ENCODE measurements at places on chromosomes 11 and 22.

GRCh38 chr11:28245131-28245530, 136.9 kb downstream of the METTL15 start:
- DNase-seq: no peak

GRCh38 chr11:58578136-58578634, 678 bp upstream of the ZFP91 start:
- peak; percentile 78 for DNase-seq

- DNase-seq: no peak
Observed at GRCh38 chr11:64501500-64502427, 89.3 kb upstream of the SLC22A12 start.

- DNase-seq: no peak
Observed at GRCh38 chr11:14418801-14419417, 59.9 kb upstream of the RRAS2 start.

- DNase-seq: no peak
Observed at GRCh38 chr11:120432056-120433018, 79.2 kb upstream of the GRIK4 start.

DNA sequence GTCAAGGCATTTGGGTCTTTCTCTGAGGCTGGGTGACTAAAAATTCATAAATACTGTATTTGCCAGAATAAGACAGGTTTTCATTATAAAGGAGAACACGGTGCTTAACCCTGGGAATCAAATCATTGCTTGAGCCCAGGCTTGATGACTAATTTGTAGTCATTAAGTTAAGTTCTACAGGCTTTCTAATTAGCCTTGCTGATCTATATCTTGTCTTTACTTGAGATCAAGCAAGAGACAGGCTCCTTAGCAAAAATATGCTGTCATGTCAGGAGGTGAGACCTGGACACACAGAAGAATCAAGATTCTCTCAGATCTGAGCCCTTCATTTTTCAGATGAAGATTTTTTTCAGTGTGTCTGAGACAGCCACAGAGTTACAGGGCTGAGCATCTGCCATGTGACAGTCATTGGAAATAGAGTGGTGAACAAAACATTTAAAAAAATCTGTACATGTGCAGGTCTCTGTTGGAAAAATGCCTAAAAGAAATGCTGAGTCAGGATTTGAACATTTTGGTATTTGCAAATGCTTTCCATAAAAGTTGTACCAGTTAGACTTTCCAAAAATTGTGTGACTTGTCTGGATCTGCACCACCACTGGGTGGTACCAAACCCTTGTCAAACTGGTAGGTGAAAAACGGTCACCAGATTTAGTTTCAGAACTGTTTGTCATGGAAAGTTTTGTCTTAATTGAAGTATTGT, 14.6 kb downstream of the ACAT1 start:
- DNase-seq: no peak

GRCh38 chr11:71338801-71339395, 86.5 kb upstream of the SHANK2 start:
- DNase-seq: no peak

DNA sequence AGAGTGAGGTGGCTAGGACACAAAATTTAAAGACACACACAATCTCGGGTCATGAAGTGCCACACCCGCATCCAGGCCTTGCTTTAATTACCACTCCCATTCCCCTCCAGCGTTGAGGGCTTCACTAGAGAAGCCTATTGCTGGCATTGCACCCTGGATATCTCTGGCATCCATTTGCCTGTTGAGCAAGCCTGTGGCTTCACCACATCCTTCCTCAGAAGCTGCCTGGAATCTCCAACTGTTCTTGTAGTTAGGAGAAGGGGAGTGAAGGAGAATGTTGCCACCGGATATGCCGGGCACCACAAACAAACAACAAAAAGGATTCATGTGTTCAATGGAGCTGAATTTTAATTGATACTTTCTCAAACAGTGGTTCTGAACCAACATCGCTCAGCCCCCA, 34.4 kb upstream of the RCN1 start:
- no peak for DNase-seq

DNA sequence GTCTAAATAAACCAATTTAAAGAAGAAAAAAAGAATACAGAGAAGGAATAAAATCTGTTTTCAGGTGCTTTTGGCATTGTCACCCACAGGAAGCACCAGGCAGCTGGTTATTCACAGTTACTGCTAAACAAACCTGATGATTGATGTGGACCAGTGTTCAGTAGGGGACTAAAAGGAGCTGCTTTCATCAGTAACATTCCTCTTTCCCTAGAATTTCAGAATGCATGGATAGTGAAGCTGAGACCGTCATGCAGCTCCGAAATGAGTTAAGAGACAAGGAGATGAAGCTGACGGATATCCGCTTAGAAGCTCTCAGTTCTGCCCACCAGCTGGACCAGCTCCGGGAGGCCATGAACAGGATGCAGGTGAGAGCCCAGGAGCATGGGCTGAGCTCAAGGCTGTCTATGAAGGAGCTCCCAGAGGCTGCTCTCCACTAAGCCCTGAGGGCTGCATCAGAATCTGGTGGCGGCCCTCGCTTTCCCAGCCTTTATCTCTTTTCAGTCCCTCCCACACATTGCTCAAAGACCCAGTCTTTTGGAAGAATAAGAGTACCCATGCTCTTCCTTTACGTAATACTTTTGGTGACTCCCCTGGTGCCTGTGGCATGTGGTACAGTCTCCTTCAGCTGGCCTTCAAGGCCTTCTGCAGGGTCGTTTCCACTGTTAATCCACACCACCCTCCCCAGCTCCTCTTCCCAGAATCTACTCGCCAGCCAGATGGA, 69.5 kb downstream of the DBX1 start:
- no peak for DNase-seq

GRCh38 chr11:5891216-5891800, 1.7 kb upstream of the OR52E5 start:
- DNase-seq: no peak

GRCh38 chr11:131962818-131963217, 592.4 kb downstream of the NTM start:
- DNase-seq: no peak

DNA sequence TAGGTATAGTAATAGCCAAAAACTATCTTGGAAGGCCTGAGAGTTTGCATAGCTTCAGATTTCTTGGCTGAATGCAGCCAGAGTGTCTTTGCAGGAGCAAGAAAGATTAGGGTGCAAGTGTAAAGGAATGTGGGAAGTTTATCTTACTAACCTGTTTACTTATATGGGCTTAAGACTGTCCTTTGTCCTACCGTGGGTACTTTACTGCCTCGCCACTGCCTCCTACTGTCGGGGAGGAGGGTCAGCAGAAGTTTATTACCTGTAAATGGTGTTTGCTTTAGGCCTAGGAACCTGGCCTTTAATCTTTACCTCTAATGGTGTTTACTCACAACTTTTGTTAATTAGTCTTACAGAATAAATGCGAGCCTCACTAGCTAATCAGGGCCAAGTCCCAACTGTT, 633.8 kb downstream of the DLG2 start:
- DNase-seq: no peak

- DNase-seq: no peak
Observed at GRCh38 chr22:36201630-36202319, at the start of gene APOL4. APOL4 (minus strand) TSS chr22:36201809; CDS start chr22:36201734, 75 bp downstream.

GRCh38 chr22:20117633-20118299, 740 bp upstream of the TRMT2A start:
- DNase-seq: peak; percentile 58

DNA sequence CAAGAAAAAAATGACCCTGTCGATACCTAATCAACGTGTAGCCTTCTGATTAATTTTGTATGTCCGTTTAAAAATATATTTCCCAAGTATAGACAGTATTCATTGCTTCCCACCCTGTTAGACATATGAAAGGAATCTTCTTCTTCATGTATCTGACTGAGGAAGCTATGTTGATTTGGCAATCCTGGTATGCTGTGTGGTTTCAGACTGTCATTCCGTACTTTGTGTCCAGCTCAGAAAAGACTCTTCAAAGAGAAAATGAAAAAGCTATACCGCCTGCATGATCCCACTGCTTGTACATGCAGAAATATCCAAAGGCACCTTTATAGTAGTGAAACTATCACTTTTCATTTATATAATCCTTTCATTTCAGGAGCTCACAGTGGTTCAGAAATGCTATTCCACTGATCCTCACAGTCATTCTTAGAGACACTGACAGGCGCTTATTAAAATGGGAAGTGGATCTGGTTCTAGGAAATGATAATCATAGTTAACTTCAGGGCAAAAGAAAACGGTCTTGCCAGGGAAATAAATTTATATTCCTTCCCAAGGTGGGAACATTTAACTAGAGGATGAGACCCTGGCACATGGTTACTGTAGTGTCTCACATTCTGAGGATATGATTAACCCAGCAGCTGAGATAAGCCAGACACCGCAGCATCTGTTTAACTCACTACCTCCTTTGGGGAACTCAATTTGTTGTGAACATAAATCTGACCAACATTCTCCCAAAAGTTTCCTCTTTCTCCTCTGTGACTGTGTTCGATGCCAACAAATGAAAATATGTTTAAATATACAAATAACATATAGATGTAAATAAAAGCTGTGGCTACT, 599.2 kb upstream of the LUZP2 start:
- DNase-seq: no peak

DNA sequence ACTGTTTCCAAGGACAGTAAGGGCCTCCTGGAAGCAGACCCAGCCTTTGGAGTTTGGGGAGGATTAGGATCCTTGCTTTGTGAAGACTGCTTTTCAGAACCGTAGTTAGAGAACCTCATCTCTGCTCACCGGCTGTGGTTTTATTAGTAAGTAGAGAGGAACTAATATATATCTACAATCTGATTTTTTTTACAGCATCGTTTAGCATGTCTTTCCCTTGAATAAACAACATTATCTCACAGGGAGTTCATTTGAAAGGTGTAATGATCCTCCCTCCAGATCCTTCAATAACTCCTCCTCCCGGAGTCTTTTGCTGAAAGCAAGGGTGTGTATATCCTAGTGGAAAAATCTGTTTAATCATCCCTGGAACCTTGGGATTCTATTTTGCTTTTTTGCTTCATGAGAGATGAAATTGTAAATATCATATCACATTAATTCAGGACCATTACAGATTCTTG, 132.7 kb downstream of the DBX1 start:
- no peak for DNase-seq

- no peak for DNase-seq
Observed at GRCh38 chr22:41927813-41928212, 1.2 kb upstream of the TNFRSF13C start.

Measured in activated naive CD8-positive, alpha-beta T cell treated with anti-CD3 and anti-CD28 coated beads, Interleukin-2, amount 50 U/mL, for 16 hours (primary cell).